ENCODE measurements at places on chromosomes 6 and 20. TPM values are rescaled to one million over a fixed set of nuclear protein-coding genes. Genes with fewer than 3 reads are reported as not detected.

DNA sequence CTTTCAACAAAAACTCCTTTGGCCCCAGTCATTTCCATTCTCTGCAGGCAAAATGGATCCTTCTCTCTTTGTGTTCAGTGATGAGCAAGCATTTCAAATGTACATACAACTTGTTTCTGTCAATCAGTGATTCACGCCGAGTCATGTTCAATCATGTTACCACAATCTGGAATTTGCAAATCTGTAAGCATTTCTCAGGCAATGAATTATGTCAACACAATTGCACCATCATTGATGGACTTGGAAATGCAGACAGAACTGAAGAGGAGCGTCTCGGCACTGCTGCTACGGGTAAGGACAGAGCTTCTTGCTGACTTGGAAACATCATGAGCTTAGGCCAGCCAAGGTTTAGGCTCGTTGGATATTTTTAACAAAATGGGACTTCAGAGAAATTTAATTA lies 132.8 kb upstream of the AGPAT4 start:
- no peak for DNase-seq

GRCh38 chr6:80974579-80974978 lies 777.9 kb downstream of the TENT5A start:
- DNase-seq: no peak

- peak; percentile 92 for DNase-seq
Observed at GRCh38 chr6:14730654-14731053, 515.2 kb upstream of the JARID2 start.

DNA sequence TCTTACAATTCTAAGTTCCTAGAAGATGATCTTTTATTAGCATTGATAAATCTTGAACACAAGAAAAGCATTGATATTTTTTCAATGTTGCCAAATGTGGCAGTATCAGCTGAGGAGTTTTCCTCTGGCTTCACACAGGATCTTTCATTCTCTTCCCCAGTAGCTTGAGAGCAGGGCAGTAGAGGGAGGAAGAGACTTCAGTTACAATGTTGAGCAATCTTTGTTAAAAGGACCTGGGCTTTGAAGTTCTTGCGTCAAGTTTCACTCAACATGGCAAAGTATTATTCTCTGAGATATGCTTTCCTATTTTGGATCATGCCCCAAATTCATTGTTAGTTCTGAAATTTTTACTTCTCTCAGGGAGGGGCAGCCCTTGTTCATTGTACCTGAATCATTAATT lies 238.0 kb downstream of the COL12A1 start:
- DNase-seq: no peak

DNA sequence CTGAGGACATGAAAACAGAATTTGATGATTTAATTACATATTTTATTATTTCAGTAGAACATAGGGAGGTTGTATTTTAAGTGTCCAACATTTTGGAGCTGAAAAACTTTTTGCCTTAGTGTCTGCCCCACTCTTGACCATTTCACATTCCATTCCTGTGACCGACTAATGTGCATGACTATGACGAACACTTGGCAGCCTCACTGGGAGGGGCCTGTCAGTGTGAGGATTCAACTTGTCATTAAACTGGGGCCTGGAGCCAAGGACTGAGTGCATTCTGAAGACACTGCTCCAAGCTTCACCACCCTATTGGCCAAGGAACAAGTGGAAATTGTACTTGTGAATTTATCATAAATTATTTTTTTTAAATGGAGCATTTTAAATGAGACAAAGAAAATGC lies 661.3 kb downstream of the BCKDHB start:
- no peak for DNase-seq

GRCh38 chr6:154353626-154354025 lies 3.0 kb downstream of the IPCEF1 start:
- no peak for DNase-seq

Gene GSTA3
- 1.1 TPM for polyA plus RNA-seq

Gene ENPP3
- polyA plus RNA-seq: 0.31 TPM

GRCh38 chr6:132972971-132973370 lies 158.6 kb downstream of the RPS12 start:
- peak; percentile 29 for DNase-seq

- DNase-seq: no peak
Observed at GRCh38 chr6:108677894-108678293, 117.2 kb downstream of the FOXO3 start.

- peak; percentile 8 for DNase-seq
Observed at GRCh38 chr6:129235167-129236000, 352.4 kb downstream of the LAMA2 start.

DNA sequence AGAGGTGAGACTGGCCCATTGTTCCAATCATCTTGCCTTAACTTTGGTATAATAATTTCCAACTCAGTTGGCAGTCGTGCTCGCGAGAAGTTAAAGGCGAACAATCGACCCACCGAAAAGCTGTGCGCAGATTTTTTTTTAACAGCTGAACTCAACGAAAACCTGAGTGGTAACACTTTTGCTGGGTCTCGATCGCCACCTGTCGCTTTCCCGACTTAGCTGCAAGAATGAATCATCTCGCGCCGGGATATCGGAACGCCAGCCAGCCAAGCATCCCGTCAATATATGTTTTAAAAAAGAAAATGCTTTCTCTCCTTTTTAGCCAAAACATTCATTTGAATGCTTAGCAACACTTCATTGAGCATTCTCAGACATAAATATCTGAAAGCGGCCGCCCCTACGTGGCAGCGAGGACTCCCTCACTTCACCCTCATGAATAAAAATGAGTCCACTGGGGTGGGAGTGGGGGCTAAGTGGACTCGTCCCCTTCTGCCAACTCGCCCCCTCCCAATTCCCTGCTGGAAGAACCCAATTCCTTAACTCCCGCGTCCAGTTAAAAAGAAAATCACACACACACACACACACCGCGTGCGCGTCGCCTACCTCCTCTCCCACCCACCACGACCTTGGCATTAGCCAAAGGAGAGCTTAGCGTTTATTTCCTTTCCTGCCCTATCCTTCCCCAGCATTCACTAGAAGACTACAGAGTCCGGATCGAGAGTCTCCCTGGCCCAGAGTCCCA lies 1.5 kb downstream of the COL12A1 start:
- peak; percentile 93 for DNase-seq

Gene IMPG1
- polyA plus RNA-seq: not detected

Gene RTN4IP1
- 4.5 TPM for polyA plus RNA-seq

DNA sequence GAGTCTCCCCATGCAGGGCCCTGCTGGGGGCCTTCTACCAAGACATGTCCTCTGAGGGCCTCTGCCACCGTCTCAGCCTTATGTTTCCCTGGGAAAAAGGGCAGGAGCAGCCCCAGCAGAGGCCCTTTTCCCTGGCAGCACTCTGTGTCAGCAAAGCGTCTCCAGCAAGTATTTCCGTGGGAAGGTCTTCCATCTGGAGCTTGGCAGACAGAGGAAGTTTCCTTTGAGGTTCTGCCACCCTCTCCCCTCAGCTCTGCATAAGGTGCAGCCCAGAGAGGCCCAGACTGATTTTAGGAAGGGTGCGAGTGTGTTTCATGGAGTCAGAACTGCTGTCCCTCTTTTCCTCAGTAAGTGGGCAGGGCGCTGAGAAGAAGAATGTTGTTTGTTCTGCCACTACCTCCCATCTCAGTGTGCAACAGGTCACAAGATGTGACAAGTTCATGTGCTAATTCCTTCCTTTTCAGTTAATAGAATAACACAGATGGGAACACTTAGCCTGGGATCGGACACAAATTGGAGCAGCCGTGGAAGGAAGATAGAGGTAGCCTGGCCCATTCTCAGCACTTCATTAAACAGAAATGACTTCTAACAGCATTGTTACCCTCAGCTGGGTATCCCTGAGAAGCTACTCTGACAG lies 784.4 kb downstream of the MAFB start:
- DNase-seq: no peak

DNA sequence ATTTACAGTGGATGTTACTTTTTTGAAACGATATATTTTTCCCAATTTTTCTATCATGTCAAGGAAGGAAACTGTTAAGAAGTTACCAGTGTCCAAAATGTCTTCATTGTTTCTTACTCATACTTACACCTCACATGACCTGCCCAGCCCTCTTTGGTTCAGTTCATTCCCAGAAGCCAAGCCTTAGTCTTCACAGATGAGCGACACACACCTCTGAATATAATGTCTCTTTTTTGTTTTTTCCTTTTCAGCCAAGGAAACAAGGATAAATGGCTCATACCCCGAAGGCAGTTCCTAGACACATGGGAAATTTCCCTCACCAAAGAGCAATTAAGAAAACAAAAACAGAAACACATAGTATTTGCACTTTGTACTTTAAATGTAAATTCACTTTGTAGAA lies 225.2 kb downstream of the SMOC2 start:
- DNase-seq: no peak

- DNase-seq: no peak
Observed at GRCh38 chr20:32316667-32317066, 39.2 kb downstream of the KIF3B start.

Gene PGC
- polyA plus RNA-seq: 1,394 TPM

- DNase-seq: peak; percentile 22
Observed at GRCh38 chr6:28658475-28659249, 133.0 kb downstream of the GPX5 start.

- no peak for DNase-seq
Observed at GRCh38 chr6:53441761-53442160, 93.0 kb upstream of the ELOVL5 start.

DNA sequence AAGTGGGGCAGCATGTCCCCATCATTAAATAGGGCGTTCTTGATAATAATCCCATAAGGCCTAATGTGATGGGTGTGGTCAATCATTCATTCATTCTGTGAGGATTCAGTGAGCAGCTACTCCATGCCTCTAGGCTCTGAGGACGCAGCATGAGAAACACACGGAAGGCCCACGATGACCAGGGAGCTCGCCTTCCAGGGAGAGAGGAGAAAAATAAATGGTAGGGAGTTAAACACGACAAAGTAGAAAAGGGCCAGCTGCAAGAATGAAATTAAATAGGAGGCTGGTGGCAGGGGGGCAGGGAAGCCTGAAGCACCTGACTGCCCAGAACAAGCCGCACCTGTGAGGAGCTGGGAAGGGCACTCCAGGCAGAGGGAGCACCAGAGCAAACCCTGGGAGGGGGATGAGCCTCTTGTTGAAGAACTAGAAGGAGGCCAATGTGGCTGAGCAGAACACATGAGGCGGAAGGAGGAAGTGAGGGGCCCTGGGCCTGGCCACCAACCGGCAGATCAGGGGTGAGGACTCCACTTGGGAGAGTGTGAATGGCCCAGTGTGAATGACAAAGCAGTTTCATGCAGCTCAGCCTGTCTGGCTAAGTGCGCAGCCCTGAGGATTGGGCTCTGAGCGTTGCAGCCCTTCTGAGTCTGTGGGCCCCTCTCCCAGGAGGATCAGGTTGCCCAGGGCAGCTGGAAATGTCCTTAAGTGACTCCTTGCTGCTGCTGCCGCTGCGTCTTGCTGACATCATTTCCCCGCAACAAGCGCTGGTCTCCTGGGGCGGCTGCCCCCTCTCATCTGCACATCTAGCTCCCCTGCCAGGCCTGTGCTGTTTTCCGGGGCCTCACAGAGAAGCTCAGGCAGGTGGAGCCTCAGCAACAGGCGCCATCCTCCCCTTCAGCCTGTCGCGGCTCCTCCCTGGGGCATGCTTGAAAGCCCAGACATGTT lies 99.9 kb downstream of the CDH26 start:
- peak; percentile 41 for DNase-seq

- peak; percentile 37 for DNase-seq
Observed at GRCh38 chr6:107075951-107076381, 39.3 kb downstream of the BEND3 start.

DNA sequence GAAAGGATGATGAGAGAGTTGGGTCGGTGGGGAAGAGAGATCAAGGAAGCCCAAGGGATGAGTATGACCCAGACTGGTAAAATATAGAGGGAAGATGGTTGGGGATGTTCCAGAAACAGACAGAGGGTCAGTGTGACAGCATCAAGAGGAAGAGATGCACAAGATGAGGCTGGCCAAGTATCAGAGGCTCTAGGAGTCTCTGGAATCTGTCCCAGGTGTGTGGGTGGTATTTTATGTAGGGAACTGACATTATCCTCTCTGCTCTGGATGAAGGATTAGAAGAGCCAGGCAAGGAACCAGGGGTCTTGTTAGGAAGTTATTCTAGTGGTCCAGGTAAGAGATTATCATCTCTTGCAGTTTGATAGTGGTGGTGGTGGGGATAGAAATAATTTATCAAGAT lies 3.6 kb downstream of the PAK5 start:
- no peak for DNase-seq

GRCh38 chr6:89975366-89975765 lies 81.1 kb downstream of the GJA10 start:
- no peak for DNase-seq

- DNase-seq: no peak
Observed at GRCh38 chr6:155333414-155333813, 19.1 kb upstream of the TFB1M start.

DNA sequence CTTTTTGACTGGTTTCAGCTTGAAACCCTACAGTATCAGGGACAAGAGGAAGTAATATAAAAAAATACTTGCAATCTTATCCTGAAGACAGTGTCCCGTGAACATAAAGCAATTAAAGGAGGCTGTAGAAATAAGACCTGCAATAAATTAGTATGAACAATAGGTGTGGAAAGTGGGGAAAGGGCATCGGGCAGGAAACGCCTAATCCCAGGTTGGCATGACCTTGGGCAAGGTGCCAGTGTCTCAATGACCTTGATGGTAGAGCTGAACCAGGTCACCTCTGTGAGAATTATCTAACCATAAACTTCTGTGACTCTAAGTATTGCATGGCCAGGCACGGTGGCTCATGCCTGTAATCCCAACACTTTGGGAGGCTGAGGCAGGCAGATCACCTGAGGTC lies 115.2 kb downstream of the LY86 start:
- no peak for DNase-seq

DNA sequence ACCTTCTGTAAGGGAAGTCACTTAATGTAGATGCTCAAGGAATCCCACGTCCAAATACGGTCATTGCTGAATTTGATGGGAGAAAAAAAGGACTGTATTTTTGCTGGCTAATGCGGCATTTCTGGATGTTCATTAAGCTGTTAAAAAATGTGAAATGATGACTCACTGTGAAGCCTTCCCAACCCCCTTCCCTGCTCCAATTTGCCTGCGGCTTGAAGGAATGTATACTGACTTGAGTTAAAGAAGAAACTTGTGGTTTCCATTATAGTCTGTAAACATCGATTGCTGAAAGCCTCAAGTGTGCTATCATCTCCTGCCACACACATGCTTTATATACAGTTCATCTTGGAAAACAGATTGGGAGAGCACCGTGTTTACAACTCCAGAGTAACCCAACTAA lies 249.1 kb upstream of the JAG1 start:
- peak; percentile 90 for DNase-seq

Gene ELOVL2
- 0.18 TPM for polyA plus RNA-seq

- no peak for DNase-seq
Observed at GRCh38 chr6:166989427-166990032, 9.7 kb upstream of the CEP43 start.

- no peak for DNase-seq
Observed at GRCh38 chr6:121896363-121896762, 460.9 kb downstream of the GJA1 start.

GRCh38 chr20:31769681-31770080 lies 30.6 kb downstream of the TPX2 start:
- no peak for DNase-seq

Gene ZFP57
- polyA plus RNA-seq: 0.01 TPM

Gene PSORS1C2
- polyA plus RNA-seq: not detected

GRCh38 chr6:126803769-126804168 lies 314.7 kb upstream of the RSPO3 start:
- no peak for DNase-seq

Data from lung (tissue), 17 donors.